Colonic mucosa (tissue), 4 donors: ENCODE measurements at places on chromosomes 13 and 19.
A peak's percentile ranks its signal among the peaks of the same experiment; 100 is the strongest.

DNA sequence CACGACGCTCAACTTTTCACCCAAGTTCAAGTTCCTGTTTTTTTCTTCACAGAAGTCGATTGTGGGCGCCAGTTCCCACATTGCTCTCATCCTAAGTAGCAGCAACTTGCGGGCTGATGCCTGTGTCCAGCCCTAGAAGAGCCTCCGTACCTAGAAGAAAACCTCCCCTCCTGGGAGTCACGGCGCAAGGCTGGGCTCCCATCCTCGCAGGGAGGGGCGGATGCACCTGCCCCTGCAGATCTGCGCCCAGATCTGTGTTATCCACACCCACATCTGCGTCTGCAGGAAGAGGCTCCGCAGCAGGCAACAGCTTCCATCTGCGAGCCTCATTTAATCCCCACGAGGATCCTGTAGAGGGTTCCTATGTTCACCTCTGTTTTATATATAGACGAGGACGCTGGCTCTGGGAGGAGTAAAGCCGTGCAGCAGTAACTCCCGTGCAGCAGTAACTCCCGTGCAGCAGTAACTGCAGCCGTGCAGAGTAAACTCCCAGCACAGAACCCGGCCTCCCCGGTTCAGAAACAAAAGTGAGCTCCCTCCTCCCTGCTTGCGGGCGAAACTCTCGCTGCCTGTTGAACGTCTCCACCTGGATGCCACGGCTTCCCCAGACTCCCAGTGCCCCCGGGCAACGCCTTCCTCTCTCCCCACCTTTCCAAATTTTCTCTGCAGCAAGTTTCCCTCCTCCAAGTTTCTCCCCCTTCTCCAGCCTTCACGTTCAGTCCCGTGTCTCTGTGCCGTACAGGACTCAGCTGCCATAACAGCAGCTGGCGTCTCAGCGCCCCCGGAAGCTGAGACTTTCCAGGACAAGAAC, 23.5 kb upstream of the LAIR1 start:
- peak; percentile 22 for DNase-seq

DNA sequence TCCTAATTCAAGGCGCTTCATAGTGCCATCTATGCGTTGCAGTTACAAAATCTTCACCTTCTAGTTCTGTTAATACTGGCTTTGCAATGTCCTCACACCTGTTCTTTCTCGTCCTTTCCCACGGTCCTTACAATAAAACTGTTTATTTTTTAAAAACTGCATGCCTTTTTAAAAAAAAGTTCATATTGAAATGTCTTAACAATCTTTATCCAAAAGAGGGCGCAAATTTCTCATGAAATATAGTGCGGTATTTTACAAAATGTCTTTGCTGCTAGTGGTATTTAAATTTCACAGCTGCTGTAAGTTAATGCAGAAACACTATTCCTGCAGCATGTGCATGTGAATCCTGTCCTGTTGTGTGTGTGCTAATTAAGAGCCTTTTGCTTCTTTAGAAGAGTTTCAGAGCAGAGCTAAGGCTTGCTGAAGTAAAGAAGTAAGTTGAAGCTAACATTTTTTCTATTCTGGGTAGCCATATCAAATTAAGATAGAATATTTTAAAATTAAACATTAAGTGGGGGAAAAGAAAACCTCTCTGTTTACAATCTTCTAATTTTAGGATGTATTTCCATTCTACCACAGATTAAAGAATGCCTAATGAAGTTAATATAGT, 15.8 kb upstream of the CLDN10 start:
- DNase-seq = no peak

- DNase-seq = peak; percentile 47
Measured at GRCh38 chr19:19064811-19065745, 1.3 kb downstream of the SLC25A42 start.

DNA sequence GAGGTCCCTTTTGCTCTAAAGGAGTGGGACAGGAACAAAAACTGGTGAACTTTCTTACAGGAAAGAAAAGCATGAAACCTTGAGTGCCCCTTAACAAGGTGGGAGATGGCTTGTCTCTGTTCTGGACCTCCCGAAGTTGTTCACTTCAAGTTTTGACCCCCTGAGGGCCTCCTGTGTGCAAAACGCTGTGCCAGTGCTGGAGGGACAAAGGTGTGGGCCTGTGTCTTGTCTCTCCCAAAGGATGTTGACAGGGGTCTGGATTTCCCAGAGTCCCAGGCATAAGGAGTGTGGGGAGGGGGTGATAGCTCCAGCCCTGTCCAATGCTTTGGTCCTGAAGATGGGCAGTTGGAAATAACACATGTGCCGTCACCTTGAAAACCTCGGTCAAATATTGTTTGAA, 6.5 kb downstream of the ZNF536 start:
- no peak for DNase-seq

DNA sequence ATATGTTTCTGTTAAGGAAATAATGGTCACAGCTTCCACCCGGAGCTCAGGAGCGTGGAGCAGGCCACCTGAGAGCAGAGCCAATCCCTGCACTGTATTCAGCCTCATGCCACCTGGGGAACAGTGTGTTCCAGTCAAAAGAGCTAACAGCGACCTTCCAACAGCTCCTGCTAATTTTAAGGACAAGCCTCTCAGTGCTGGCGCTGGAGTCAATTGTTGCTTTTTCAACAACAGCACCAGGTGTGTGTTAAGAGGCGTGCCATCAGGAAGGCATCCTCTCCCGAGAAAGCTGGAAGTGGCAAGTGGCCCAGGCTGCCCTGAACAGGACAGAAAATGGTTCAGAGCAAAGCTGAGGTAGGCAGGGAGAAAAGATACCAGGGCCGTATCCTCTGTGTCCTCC, 102.0 kb downstream of the CACNA1A start:
- no peak for DNase-seq

GRCh38 chr19:33161201-33161600, 29.3 kb downstream of the WDR88 start:
- DNase-seq = no peak

GRCh38 chr13:104594806-104595205, 1528.6 kb upstream of the SLC10A2 start:
- DNase-seq = no peak

DNA sequence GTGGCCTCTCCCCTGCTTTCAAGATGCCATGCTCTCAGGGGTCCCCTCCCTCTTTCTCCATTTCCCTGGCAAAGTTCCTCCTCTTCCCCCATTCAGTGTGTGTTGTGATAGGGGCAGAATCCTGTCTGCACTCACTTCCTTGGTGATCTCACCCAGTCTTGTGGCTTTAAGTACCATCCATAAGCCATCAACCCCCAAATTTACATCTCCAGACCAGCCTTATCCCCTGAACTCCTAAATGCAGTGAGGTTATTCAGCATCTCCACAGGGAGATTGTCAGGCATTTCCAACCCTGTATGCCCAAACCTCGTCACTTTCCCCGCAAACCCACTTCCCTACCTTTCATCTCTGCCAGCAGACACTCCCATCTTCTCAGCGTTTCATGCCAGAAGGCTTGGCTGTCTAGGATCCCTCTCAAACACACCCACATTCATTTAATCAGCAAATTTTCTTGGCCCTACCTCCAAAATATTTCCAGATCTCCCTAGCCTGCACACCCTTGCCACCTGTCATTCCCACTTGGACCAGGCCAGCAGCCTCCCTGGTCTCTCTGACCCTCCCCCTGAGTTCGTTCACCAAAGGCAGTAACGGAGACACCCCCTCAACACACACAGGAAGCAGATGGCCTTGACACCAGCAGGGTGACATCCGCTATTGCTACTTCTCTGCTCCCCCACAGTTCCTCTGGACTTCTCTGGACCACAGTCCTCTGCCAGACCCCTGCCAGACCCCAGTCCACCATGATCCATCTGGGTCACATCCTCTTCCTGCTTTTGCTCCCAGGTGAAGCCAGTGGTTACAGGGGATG, at the start of gene HCST:
Gene HCST (plus strand): TSS at position 676 of the 808 bp plus-strand sequence. CDS start 65 bp downstream, at position 741.
- DNase-seq = no peak

DNA sequence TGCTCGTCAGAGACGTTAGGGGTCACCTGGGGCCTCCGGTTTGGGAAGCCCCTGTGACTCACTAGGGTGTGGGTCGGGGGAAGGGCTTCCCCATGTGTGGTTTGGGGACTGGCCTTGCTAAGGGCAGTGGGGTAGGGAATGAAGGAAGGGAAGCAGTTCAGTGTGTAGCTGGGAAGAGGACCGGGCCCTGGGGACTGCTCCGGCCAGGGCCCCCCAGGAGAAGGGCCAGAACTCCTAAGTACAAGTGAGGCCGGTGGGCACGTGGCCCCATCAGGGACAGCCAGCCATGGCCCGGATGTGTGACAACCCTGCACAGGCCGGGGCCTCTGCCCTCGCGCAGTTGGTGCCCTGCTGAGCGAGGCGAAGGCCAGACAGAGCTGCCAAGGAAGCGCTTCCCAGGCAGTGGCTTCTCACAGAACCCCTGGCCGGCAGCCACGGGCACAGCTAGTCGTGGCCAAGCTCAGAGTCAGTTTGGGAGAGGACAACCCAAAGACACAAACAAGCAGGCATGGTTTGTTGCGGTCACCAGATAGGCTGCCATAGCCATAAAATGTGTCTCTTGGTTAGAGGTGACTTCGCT, 25.7 kb downstream of the TEX29 start:
- no peak for DNase-seq

- peak; percentile 84 for DNase-seq
Measured at GRCh38 chr19:39411081-39411831, 1.2 kb upstream of the PLEKHG2 start.

- peak; percentile 53 for DNase-seq
Measured at GRCh38 chr13:44104197-44104490, 224.4 kb downstream of the LACC1 start.
